ENCODE measurements at places on chromosomes 3 and 15.

GRCh38 chr3:73789825-73790444, 165.2 kb upstream of the PDZRN3 start:
- DNase-seq: no peak

- no peak for DNase-seq
Measured at GRCh38 chr3:191424881-191425280, 36.1 kb upstream of the PYDC2 start.

DNA sequence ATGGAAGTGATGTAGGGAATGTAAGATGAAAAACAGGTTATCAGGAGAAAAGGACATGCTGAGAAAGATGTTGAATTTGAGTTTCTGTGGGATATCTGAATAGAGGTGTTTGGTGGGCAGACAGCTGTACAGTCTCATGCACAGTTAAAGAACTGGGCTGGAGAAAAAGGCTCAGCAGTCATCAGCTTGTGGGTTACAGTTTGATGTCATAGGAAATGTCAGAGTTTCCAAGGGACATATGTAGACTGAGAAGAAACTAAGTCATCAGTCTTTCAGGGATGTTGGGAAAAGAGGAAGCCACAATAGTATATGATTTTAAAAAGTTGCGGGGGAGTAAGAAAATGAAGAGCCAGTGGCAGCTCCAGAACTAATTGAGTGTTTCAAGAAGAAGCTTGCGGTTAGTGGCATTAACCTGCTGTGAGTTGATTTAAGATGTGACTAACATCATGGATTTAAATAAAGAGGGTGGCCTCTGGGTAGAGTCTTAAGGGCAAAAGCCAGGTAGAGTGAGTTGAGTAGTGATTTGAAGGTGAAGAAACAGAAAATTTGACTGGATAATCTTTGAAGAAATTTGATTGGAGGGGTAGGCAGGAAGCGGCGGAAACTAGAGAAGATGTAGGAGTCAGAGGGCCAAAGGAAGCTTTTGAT, 24.6 kb downstream of the GORASP1 start:
- DNase-seq: no peak

- DNase-seq: no peak
Measured at GRCh38 chr15:73732930-73733329, 20.2 kb downstream of the INSYN1 start.

GRCh38 chr3:60931452-60931851, 319.8 kb downstream of the FHIT start:
- no peak for DNase-seq

GRCh38 chr3:194220901-194221326, 85.0 kb downstream of the HES1 start:
- DNase-seq: no peak

DNA sequence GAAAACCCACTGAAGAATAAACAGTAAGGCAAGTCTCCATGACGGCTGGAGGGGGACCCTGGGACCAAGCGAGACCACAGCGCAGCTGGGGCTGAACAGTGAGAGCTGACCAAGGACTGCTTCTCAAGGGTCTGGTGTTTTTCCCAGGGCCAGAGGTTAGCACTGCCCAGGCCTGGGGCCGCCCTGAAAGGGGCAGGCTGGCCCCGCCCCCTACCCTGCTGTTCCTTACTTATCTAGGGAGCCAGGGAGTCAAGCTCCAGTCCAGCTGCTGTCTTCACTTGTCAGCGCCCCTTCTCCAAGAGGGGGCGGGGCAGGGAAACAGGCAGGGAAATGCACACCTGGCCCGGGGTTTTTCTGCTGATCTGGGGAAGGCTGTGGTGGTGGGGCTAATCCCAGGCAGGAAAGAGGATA, 51.6 kb upstream of the HACD2 start:
- DNase-seq: no peak

DNA sequence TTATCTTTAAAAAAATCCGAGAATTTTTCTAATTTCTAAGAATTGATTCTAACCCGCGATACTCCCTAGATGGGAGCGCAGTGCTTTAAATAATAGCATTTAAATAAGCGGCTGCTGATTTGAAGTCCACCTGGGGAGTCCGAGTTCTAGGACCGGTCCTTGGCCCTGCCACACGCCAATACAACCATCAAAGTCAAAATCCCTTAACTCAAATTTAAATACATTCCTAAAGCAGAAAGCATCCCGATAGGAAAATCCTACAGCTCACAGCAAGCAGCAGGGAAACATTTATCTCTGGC, 508 bp upstream of the ECT2 start:
- DNase-seq: peak; percentile 56

- DNase-seq: no peak
Measured at GRCh38 chr3:86381247-86381646, 609.7 kb downstream of the VGLL3 start.

- no peak for DNase-seq
Measured at GRCh38 chr3:16060945-16061344, 113.5 kb upstream of the GALNT15 start.

DNA sequence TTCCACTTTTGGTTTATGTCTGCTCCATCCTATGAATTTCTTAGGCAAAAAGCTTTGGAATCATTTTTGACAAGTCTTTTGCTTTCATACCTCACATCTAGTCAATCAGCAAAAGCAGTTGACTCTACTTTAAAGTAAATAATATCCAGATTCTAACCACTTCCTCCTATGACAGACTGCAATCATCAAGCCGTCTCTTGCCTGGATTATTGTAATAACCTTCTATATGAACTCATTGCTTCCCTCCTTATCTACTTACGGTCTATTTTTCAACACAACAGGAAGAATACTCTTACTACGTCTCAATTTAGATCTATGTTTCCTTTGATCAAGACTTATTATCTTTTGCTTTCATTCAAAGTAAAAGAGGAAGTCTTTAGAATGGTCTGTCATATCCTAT, 20.7 kb downstream of the CLDN1 start:
- no peak for DNase-seq

DNA sequence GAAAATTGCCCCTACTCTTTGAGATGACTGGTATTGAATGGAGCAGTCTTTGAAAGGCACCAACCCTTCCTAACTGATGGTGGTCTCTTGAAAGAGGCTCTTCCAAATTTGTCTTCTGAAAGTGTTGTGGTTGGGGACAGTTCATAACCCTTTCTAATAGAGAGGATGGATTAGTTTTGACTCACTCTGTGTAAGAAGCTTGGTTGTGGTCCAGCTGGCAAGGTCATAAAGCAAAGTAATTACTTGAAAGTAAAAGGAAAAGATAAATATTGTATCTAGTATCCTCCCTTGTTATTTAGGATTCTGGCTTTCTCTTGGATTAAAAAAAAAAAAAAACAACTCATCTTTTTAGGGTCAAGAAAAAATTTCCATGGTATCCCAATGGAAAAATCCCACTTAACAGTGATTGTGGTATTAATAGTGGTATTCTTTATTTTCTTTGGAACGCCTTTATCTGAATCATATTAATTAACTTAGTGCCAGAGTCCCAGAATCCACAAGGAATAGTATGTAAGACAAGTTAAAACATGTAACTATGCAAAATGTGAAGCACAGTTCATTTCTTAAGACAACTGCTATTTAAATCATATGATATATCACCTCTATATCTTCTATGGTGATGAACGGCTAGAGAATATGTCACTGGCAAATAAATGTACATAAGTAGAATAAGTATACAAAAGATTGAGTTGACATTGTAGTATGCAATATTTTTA, 469.3 kb upstream of the CDIN1 start:
- DNase-seq: no peak

DNA sequence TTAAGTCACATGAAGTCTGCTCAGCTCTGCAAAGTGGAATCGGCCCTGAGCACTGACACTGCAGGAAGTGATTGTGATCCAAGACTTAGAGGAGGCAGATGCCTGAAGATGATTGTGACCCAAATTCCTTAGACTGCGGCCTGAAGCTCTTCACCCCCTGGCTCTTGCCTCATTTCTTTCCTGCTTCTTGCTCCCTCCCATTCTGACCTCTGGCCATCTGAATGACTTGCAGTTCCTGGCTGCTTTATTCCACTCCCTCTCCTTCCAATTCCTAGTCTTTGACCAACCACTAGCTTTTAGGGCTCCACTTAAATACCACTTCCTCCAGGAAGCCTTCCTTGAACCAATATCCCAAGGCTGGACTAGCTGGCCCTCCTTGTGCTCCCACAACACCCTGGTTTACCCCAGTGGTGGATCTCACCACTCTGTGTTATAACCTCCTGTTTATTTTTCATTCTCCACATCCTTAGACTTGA, 9.9 kb upstream of the EPB42 start:
- DNase-seq: no peak

GRCh38 chr3:185176750-185177359, 24.0 kb upstream of the C3orf70 start:
- peak; percentile 31 for DNase-seq

- no peak for DNase-seq
Measured at GRCh38 chr15:72358650-72359171, 17.1 kb downstream of the HEXA start.

DNA sequence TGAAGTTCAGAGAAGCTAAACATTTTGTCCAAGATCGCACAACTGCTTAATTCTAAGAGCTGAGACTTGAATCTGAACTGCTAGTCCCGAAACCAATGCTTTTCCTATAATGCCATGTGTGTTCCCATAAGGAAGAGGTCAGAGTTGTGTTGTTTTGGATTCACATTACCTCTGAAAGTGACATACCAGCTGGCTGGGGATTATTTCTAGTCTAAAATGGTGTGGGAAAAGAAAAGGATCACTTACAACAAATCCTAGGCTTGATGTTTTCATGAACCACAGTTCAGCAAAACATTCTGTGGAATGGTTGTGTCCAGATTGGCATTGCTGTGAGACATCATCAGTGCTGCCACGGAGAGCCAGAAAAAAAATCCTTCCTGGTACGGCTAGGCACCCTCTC, 35.0 kb upstream of the LRRC3B start:
- no peak for DNase-seq

- DNase-seq: no peak
Measured at GRCh38 chr3:185486394-185486793, 12.4 kb downstream of the TMEM41A start.

- DNase-seq: no peak
Measured at GRCh38 chr15:77747175-77748077, 114.7 kb upstream of the LINGO1 start.

DNA sequence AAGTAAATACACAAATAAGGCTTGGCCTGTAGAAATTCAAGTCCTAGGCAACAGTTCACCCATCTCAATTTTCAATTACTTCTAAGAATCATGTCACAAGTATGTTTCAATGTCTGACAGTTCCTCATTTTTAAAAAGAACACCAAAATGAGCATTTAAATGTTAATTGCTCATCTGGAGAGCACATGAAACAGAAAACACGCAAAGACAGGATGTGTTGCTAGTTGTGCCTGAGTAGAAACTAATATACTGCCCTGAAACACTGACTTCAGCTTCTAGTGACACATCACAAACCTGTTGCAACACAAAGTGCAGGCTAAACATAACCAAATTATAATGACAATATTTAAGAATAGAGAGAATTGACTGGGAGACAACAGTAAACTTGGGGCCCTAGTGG, 167.3 kb upstream of the THBS1 start:
- DNase-seq: no peak

DNA sequence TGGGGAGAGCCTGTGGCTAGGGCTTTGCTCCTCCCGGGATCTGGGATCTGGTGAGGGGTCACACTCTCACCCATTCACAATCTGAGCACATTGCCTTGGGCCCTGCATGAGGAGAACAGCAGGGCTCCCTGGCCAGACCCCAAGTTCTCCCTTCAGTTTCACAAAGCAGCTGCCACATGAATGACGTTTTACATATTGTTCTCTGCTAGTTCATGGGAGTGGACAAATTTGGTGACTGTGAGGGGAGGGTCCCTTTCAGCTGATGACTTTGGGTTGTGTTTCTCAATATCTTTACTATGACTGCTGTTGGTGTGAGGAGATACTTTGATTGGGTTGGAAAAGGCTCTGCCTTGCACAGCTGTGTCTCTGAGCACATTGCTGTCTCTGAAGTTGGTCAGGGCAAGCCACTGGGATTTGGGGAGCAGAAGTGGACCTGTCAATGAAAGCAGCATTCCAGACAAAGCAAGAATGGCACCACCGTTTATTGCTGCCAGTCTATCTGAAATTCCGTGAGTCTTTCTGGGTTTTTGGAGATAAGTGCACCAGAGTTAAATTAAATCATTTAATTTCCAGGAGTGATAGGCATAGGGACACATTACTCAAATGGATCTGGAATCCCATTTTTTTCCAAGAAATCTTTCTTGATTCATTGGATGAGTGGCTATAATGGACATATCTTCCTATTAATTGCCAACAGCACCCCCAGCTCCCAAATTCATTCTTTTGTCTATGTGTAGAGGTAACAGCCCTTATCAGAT, 10.3 kb downstream of the TIMP4 start:
- no peak for DNase-seq
